Occipital lobe (tissue), 3 donors: ENCODE measurements at places on chromosomes 6 and 20. TPM values are rescaled to one million over a fixed set of nuclear protein-coding genes. Genes with fewer than 3 reads are reported as not detected.

The EBF4 gene
- total RNA-seq: 10.5 TPM

DNA sequence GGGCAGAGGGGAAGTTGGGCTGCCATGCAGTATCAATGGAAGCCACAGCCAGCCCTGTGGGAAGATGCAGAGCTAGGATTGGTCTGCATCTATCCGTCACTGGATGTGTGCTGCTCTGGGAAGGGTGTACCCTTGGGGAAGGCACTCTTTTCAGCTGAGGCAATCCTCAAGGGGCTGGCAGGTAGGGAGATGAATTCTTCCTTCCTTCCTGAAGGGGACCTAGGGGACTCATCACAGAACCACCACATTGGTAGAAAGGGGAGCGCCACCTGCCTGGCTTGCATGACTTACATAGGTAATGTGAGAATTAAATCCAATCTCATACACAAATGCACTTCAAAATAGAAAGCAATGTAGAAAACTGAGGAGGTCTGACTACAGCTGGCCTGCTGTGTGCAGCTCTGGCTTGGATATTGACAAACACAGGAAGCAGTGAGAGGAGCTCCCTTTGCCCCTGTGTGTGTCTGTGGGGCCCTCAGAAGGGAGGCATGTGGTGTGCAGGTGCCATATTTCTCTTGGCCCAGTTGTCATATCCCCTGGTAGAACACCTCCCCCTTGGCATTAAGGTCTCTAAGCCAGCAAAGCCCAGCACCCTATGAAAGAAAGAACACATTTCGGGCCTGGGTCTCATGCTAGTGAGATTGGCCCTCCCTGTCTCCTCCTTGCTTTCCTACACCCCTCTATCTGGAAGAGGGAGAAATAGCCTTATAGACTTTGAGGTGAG, 260.3 kb upstream of the MOCS1 start:
- DNase-seq: no peak

GRCh38 chr20:17759449-17759848, 59.7 kb downstream of the BANF2 start:
- DNase-seq: no peak

The BNIP5 gene
- not detected for total RNA-seq

DNA sequence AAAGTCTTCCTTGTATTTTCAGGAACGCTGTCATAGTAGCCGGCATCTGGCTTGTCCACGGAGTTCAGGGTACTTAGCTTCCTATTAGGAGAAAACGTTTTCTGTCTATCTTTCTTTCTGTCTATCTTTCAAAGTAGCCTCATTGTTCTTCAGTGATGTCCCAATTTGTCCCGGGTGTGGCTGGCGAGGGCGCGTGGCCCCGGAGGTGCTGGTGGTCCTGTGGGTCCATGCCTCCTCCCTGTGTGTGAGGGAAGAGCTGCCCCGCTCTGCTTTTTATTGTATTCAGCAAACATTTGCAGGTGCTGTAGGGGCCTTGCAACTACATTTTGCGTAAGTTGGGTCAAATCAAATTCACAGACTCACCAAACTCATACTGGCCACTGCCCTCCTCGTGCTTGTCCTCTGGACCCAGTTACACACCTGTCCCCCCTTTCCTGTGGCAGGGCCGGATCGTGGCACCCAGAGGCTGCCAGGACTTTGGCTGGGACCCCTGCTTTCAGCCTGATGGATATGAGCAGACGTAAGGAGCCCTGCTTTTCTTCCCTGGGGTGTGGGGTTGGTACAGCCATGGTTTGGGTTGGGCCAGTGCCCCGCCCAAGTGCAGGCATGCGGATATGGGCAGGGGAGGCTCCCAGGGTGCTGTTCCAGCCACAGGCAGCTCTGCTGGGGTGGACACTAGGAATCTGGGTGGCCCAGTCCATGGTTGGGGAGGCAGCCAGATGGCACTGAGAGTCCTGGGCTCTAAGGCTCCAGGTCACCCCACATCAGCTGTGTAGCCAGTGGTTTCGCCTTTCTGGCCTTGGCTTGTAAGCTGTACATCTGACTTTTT, 12.3 kb downstream of the ITPA start:
- no peak for DNase-seq

- DNase-seq: no peak
These were observed 138.2 kb upstream of the PLCB4 start for GRCh38 chr20:8930726-8931125.

DNA sequence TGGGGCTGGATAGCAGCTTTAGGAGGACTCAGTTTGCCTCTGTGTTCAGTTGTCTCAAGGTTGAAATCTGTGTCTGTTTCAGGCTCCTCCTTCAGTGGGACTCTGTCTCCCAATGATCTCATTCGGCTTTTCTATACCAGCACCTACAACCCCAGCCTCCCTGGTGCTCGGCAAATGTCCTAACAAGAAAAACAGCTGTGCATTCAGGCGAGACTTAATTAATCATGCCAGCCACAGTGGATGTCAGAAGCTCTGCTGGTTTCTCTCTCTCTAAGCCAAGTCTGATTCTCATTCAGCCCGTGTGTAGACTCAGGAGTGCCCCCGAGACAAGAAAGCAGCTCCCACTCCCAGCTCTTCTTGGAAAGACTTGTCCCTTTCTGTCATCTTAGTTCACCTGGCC, 46.8 kb downstream of the SUN5 start:
- no peak for DNase-seq

DNA sequence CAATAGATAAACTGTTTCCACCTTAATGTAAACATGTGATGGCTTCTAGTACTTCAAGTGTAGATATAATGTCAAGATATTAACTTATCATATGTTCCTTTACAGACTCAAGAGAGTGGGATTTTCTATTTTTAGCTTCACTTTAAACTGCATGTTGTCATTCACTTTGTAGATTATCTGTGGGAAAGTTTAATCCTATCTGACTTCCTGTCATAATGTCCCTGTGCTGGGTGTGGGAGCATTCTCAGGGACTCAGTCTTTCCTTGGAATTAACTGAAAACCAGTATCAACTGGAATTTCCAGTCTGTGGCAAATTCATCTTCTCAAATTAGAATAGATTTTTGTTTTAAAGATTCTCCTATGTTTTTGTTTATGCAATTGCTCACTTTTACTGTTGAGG, 226.1 kb upstream of the FERMT1 start:
- no peak for DNase-seq

GRCh38 chr6:160041608-160042007, 72.7 kb downstream of the IGF2R start:
- peak; percentile 47 for DNase-seq

- DNase-seq: no peak
These were observed 81.5 kb downstream of the KIF13A start for GRCh38 chr6:17905611-17906592.

GRCh38 chr20:39850821-39851330, 838.2 kb downstream of the MAFB start:
- no peak for DNase-seq

The TMEM244 gene
- 1.4 TPM for total RNA-seq

The BPIFB1 gene
- total RNA-seq: not detected

DNA sequence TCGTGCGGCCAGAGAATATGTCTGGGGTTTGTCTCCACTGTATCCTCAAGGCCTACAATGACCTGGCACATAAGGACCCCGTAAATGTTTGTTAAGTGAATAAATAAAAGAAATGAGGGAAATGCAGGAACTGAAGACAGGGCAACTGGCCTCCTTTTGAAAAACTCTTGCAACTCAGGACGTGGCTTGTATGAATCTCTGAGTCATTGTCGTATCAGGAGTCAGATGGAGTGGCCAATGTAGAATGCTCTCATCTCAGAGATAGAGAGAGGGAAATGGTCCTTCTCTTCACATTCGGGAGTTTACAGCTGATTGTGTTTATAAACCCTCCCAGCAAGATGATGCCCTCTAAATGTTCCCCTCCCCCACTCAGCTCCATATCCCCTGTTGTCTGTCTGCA, 57.1 kb downstream of the UST start:
- no peak for DNase-seq

GRCh38 chr6:150546457-150546856, 53.2 kb upstream of the PLEKHG1 start:
- DNase-seq: no peak

- no peak for DNase-seq
These were observed 46.6 kb downstream of the HDDC2 start for GRCh38 chr6:125255201-125255600.

- DNase-seq: no peak
These were observed 192.6 kb upstream of the CITED2 start for GRCh38 chr6:139567095-139567494.

- DNase-seq: no peak
These were observed 29.9 kb downstream of the NFATC2 start for GRCh38 chr20:51512645-51513044.

DNA sequence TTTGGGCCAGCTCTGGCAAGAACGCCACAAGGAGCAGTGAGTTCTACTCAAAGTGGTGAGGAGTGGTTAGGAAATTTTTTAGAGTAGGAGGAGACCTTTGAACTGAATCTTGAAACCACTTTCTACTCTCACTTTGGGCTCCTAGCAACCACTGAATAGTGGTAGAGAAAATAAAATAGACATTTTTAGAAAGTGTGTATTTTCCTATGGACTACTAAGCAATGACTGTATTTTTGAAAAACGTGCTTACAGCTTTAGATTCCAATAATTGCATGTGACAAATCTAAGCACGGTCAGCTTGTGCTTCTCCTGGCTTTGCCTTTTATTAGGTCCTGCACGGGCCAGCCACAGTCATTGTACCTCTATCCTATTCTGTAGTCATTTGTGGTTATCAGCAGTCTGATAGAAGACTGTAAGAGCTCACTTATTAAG, 8.7 kb upstream of the IFNGR1 start:
- DNase-seq: no peak

DNA sequence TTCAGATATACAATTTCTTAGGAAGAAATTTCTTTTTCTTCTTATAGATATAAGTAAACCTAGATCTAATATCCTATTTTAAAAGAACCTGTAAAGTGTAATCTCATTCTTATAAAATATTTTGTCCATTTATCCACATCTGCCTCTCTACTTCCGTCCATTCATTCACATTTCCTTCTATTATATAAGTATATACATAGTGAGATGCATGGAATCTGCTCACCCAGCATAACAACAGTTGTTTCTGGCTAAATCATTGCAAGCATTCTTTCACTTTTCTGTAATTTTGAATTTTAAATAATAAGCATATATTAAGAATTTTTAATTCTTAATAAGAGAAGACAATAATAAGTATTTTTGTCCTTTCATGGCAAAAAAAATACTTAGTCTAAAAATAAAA, 45.4 kb downstream of the CEP162 start:
- DNase-seq: no peak

The FYN gene
- total RNA-seq: 246 TPM

DNA sequence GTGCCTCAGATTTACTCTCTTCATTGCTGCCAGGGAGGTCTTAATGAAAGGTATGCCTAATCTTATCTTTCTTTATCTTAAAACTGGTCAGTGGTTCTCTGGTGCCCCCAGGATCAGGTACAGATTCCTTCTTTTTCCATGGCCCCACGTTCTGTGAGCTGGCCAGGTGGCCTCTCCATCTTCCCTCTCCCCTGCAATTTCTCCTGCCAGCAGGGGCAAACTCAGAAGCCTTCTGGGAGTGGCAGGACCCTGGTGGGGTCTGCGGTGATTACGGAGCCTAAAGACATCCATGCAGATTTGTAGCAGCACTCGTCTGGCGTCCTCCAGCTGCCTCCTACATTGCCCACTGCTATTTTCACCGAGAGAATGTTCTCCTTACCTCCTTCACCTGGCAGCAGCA, 95.8 kb downstream of the CCDC170 start:
- no peak for DNase-seq

The PPP1R14C gene
- 61.3 TPM for total RNA-seq

- no peak for DNase-seq
These were observed 91.6 kb upstream of the TAB2 start for GRCh38 chr6:149225946-149226345.

DNA sequence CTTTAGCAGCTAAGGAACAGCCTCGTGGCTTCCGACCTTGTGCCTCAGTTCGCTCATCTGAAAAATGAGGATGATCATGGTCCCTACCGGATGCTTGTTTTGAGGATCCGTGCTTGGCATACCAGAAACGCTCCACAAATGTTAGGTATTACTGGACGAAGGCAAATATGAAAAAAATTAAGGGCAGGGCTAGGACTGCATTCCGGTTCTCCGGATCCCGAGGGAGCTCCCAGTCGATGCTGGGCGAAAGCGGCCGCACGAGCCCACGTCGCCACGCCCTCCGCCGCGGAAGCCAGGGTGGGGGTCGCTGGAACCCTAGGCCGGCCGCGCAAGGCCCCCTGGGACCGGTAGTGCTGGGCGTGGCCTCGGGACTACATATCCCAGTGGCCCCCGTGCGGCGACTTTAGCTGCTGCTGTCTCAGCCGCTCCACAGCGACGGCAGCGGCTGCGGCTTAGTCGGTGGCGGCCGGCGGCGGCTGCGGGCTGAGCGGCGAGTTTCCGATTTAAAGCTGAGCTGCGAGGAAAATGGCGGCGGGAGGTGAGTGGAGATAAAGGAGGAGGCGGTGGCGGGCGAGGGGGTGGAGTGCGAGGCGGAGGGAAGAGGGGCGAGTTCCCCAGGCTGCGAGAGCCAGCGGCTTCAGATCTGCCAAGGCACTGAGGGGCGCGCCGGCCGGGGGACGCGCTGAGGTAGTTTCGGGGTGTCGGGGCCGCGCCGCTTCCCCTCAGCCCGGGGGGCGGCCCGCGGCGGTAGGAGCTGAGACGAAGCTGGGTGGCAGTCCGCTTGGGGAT, at the start of gene NCOA3:
Gene NCOA3 (plus strand): TSS at position 406 of the 789 bp plus-strand sequence. CDS start 120,361 bp downstream, outside the sequence.
- DNase-seq: peak; percentile 89

The EPHA7 gene
- 102 TPM for total RNA-seq

The CFB gene
- total RNA-seq: 0.62 TPM
